ENCODE measurements at places on chromosomes 6 and 20.

GRCh38 chr20:46357030-46357514 lies 48.8 kb upstream of the CDH22 start:
- no peak for DNase-seq

- DNase-seq = no peak
Measured at GRCh38 chr6:68126089-68126749, 508.9 kb upstream of the ADGRB3 start.

GRCh38 chr20:62148908-62149314 lies 5.3 kb downstream of the SS18L1 start:
- DNase-seq = no peak

DNA sequence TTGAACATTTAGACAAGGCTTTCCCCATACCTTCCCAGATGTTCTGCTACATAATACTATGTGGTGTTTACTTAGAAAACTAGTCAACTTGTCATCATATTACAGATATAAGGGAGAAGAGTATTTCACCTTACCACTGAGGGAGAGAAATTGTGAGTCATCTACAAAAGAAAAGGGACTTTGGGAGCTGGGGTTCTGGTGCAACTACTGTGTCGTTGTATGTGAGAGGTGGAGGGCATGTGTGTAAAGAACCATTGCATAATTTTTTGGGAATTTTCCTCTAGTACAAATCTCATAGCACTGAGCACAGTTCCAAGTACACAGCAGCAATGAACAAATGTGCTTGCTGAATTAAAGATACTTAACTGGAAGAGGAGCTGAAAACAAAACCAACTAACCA lies 665.6 kb downstream of the DHX35 start:
- DNase-seq = no peak

DNA sequence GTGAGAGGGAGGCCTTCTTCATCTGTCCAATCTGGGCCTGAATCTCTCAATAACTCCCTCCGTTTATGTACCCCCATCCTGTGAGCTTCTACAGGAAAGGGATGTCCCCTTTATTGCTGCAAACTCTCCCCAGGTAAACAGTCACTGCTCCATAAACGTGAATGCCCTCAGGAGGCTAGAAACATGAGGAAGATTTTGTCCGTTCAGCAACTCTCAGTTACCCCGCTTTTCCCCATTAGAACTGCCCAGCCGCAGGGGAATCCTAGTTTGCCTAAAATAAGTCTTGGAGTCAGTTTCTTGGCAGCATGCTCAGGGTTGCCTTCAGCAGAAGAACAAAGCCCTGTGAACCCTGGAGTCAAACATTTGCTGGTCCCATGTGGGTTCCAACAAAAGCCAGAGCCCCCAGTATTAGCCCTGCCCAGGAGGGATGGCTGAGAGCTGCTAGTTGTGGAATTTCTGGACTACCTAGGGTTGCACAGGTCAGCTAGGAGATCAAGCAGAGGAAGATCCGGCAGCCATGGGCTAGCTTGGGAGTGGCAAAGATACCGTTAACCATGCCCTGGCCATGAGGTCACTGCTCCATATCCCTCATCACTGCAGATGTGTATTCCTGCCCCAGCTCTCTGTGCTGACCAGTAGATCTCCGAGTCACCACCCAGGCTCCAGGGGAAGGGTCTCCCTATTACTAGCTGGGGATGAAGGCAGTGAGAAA lies 640 bp downstream of the LRRN4 start:
- no peak for DNase-seq

- DNase-seq = no peak
Measured at GRCh38 chr6:169545982-169546381, 155.8 kb downstream of the WDR27 start.
